ENCODE measurements at places on chromosomes 3 and 15. TPM values are rescaled to one million over a fixed set of nuclear protein-coding genes. Genes with fewer than 3 reads are reported as not detected.
A peak's percentile ranks its signal among the peaks of the same experiment; 100 is the strongest.

GPR15 gene
- polyA plus RNA-seq = not detected

DCP1A gene
- 34.7 TPM for polyA plus RNA-seq

ADGRG7 gene
- polyA plus RNA-seq = not detected

RPSA gene
- 1,388 TPM for polyA plus RNA-seq

UBL7 gene
- 64.0 TPM for polyA plus RNA-seq

RRP9 gene
- polyA plus RNA-seq = 17.6 TPM

EPHB3 gene
- 27.6 TPM for polyA plus RNA-seq

CIDEC gene
- not detected for polyA plus RNA-seq

ZNF385D gene
- 17.4 TPM for polyA plus RNA-seq

MOBP gene
- 0.22 TPM for polyA plus RNA-seq

DNAH12 gene
- polyA plus RNA-seq = 3.0 TPM

TASOR gene
- polyA plus RNA-seq = 108 TPM

DZIP1L gene
- polyA plus RNA-seq = 26.7 TPM

FANCD2OS gene
- 0.81 TPM for polyA plus RNA-seq

ITIH1 gene
- polyA plus RNA-seq = not detected

DNA sequence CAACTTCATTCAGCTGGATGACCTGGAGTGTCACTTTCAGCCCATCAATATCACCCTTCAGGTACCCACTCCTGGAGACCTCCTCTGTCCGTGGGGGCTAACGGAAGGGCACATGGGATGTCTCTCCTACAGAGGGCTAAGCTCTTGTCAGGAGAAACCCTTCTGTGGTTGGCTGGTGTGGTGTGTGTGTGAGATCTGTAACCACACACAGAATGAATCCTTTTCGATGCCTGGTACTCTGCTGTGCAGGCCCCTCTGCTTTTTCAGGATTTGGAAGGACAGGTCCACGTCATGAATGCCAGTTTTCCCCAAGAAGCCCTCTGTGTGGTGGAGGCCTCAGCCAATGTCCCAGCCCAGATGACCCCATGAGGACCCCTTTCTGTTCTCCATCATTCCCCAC lies 117.7 kb upstream of the CTDSPL start:
- no peak for DNase-seq

DNA sequence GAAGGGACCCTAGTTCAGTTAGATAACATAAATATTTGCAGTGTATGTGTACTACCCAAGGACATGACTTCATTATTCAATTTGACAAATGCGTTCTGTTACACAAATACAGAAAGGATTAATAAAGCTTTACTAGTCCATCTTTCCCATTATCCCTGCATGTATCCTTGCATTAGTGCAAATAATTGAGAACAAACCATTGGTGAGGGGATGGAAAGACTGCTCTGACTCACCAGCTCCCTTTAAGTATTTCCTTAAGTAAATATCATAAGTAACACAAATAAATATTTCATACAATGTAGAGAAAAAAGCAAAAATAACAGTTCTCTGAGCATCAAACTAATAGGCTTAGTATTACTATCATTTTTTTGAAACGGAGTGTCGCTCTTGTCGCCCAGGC lies 1.9 kb upstream of the GPD1L start:
- no peak for DNase-seq

GRCh38 chr3:32097768-32098167 lies 8.7 kb upstream of the GPD1L start:
- no peak for DNase-seq

- DNase-seq = no peak
Observed at GRCh38 chr3:64667887-64668581, 19.8 kb downstream of the ADAMTS9 start.

GRCh38 chr15:42711746-42712145 lies 25.2 kb downstream of the CDAN1 start:
- no peak for DNase-seq

DNA sequence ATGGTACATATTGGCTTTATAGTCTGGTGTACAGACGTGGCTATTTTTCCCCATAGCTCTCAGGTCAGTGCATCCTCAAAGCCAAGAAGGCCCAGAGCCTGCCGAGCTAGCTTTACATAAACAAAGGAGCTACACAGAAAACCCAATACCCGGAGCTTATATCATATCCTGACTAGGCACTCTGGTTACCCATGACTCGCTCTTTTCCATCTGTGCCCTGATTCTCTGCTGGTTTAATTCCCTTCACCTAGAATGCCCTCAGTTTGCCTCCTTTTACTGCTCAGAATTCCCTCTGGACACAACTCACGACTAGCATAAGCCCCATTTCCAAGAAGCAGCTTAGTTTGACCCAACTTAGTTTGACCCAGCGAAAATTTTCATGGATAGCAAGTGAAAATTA lies 110.8 kb downstream of the TIGIT start:
- no peak for DNase-seq

- peak; percentile 96 for DNase-seq
Observed at GRCh38 chr3:49856181-49857005, at the start of gene TRAIP. Gene TRAIP, minus strand, starts transcription at chr3:49856564. Its CDS starts 111 bp downstream, at chr3:49856453.

DNA sequence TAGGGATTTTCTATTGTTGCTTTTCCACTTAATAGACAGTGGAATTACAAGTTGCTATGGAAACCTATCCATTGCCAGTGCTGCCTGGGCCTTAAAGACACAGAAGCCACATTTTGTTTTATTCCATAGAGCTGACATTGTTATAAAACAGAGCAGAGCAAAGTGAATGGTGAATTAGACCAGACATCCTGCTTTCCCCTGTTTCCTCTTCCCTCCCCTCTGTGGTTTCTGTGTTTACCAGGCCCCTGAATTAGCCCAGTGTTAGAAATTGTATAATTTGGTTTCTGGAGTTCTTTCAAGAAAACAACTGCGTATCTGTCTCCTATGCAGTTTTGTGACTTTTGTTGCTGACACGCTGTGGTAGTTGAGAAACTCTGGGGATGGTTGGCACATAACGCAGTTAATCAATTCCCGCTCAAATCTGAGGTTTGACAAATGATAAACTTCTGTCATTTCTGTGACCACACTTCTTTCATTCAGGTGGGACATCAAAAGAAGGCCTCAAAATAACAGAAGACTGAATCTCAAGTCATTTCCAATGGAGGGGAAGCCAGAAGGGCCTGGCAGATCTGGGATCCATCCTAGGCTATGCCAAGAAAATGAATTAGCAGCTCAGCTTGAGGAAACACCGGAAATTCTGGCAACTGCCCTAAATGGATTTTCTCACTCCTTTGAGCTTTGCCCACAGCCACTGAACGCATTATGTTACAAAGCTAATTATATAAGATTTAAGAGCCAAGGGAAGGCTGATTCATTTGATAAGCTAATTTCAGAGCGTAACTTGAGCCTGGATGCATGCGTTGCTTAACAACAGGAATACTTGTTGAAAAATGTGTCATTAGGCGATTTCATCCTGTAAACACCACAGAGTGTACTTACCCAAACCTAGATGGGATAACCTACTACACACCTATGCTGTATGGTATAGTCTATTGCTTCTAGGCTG lies 46.9 kb downstream of the NR1D2 start:
- DNase-seq = peak; percentile 36

DNA sequence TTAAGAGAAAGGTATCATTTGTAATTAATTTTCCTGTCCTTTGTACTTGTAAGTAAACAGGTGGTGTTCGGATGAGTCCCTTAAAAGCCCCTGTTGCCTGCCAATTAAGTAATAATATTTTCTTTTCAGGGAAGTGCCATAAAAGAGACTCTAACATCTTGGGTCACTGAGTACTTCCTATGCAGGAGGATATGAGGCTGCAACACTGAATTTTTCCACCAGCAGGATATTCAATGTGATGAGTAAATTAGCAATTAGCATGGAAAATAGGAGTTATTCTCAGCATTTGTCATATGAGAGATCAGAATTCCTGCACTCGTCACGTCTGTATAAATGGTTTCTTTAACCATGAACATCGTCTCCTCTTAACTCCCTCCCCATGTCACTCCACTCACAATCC lies 45.4 kb downstream of the WWTR1 start:
- no peak for DNase-seq

DNA sequence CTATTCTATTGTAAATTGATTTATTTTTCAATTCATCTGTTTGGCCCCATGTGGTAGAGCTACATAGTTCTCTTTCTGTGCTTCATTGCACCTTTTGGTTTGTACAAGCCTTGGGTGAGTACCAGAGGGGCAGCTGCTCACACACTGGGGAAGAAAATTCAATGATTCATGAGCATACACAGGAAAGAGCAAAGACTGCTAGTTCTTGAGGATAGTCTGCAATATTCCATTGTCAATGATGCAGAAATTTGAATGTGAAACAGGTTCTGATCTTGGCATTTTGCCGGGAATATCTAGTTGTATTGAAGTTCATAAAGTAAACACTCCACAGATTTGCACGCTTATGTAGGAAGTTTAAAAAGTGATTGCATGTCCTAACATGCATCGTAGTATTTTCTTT lies 304.6 kb downstream of the NAALADL2 start:
- no peak for DNase-seq

DNA sequence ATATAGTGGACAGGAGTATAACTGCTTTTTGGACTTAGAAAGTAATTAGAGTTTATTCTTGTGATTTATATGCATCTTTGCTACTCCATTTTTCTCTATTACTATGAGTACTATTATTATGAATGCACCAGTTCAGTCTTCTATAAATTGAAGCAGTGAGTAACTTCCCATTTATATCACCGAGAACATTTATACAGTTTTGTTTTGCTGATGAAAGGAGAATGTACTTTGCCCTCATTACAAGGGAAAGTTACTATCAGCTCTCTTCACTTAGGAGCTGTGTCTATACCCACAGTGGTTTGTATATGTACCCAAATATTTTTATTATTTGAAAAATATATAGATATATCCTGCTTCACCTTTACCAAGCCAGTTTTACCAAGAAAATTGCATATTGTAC lies 5.7 kb downstream of the KBTBD12 start:
- DNase-seq = no peak

GRCh38 chr15:70314688-70315087 lies 217.0 kb upstream of the TLE3 start:
- no peak for DNase-seq

- no peak for DNase-seq
Observed at GRCh38 chr3:170721563-170721962, 135.7 kb upstream of the SLC7A14 start.

DNA sequence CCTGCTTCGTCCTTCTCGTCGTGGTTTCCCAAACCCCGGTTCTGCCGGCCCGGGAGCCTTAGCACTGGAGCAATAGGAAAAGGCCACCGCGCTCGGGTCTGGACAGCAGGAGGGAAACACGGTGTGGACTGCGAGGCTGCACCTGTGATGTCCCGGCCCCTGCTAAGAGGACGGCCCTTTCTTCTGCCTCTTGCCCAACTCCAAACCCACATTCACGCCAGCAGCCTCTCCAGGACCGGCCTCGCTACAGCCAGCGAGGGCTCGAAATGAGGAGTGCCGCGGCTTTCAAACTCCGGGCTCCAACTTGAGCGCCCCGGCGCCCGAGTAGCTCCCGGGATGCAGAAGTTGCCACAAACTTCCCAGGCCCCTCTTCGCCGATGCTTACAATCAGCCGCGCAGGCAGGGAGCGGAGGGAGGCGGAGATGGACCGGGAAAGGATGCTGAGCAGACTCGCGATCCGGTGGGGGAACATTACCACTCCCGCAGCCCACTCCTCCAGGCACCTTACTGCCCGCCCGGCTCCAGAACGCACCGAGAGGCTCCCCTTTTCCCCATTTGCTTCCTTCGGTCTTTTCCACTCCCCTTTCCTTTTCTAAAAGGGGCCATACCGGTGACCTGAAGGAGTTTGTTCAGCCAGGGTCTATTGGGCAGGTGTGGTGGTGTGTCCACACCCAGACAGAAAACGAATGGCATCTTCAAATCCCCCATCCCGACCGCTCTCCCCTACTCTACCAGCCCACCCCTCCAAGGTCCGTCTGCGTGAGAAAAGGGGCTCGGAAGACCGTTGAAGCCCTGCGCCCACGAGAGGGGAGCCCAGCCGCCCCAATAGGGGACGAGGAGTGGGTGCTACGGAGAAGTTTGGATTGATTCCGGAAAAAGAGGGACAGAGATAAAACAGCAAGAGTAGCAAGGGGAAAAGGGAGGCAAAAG lies 18.8 kb upstream of the SATB1 start:
- peak; percentile 25 for DNase-seq

DNA sequence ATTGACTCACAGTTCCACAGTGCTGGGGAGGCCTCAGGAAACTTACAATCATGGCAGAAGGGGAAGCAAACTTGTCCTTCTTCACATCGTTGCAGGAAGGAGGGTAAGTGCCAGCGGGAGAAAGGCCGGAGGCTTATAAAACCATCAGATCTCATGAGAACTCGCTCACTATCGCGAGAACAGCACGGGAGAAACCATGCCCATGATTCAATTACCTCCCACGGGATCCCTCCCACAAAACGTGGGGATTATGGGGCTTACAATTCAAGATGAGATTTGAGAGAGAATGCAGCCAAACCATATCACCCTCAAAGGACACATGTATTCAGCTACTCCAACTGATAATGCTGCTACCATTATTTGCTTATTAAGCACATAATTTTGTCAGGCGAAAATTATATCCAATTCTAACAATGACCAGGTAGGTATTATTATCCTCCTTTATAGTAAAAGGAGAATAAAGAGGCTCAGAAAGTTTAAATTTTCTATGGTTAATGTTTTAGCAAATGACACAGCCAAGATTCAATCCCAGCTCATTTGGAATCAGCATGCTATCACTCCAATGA lies 327.2 kb upstream of the CDIN1 start:
- DNase-seq = no peak

- DNase-seq = no peak
Observed at GRCh38 chr3:23829242-23829934, 23.6 kb downstream of the UBE2E1 start.

GRCh38 chr3:116630494-116630893 lies 79.1 kb upstream of the TUSC7 start:
- no peak for DNase-seq

DNA sequence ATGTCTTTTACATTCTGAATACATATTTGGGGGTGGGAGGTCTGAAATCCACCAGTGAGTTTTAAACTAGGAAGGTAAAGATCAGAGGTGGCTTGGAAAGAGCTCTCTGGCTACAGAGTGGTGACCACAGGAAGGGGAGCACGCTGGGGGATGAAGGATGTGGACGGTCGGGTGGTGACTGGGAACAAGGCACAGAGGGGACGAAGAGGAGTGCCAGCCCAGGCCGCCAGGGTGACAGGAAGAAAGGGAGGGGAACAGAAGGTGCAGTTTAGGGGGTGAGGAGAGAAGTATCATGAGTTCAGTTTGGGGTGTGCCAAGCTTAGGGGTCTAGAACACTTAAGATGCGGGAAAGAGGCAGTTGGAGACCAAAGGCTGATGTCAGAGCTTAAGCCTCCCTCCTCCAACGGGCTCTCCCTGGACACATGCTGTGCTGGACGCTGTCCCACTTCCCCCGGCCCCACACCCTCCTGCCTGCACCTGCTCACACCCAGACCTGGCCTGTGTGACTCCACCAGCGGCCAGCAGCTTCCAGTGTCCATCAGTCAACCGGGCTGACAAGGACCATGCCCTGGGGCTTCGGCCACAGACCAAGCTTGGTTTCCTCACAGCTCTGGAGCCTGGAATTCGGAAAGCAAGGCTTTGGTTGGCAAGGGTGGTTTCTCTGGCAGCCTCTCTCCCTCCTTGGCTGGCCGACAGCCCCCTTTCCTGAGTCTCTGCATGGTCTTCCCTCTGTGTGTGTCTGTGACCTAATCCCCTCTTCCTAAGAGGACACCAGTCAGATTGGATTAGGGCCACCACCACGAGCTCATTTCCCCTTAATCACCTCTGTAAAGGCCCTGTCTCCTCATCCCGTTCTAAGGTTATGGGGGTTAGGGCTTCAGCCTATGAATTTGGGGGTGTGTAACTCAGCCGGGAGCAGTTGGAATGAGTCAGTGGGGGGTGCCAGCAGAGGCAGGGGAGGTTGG lies 120.4 kb upstream of the IQSEC1 start:
- no peak for DNase-seq

GRCh38 chr3:109116031-109116430 lies 1.9 kb downstream of the MORC1 start:
- no peak for DNase-seq

GRCh38 chr3:30342318-30343060 lies 263.9 kb upstream of the TGFBR2 start:
- DNase-seq = no peak
